ENCODE measurements at places on chromosomes 5 and 9.
A peak's percentile ranks its signal among the peaks of the same experiment; 100 is the strongest.

- DNase-seq = no peak
Observed at GRCh38 chr5:493758-494157, 30.5 kb downstream of the SLC9A3 start.

DNA sequence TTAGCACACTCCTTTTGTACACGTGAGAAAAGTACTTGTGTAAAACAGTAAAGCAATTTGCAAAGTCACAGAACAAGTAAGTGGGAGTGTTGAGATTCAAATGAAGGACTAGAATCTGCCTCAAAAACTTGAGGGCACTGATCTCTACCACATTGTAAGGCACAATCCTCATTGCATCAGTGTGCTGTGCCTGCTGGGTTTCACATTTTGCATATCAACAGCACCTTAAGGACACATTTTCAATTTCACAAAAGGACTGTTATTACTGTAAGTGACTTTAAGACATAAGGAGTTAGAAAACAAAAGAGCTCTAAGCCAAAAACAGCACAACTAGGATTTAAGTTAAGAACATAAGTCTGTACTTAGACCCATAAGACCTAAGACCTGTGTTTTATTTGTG, 44.7 kb upstream of the HK3 start:
- no peak for DNase-seq

GRCh38 chr9:112831281-112831851, 59.3 kb downstream of the SLC46A2 start:
- DNase-seq = no peak

- DNase-seq = no peak
Observed at GRCh38 chr5:139182528-139183296, 15.5 kb downstream of the SIL1 start.

DNA sequence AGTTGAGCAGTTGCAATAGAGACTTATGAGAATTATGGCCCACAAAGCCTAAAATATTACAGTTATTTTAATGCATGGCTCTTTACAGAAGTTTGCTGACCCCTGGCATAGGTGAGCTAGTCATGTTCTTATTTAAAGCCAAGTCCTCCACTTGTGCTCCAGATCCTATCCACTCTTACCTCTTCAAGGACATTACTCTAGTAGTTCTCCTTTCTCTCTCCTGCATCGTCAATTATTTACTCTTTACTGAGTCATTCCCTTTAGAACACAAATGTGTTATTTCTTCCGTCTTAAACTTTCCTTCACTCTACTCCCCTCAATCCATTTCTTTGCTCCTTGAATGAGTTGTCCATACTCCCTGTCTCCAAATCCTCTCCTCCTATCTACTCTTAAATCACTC, 20.6 kb upstream of the TRAF1 start:
- DNase-seq = no peak

GRCh38 chr5:99102073-99102697, 173.4 kb upstream of the CHD1 start:
- no peak for DNase-seq

GRCh38 chr9:128625391-128626146, 31.1 kb downstream of the DYNC2I2 start:
- no peak for DNase-seq

GRCh38 chr5:115379622-115380344, 83.3 kb upstream of the CCDC112 start:
- DNase-seq = peak; percentile 24

DNA sequence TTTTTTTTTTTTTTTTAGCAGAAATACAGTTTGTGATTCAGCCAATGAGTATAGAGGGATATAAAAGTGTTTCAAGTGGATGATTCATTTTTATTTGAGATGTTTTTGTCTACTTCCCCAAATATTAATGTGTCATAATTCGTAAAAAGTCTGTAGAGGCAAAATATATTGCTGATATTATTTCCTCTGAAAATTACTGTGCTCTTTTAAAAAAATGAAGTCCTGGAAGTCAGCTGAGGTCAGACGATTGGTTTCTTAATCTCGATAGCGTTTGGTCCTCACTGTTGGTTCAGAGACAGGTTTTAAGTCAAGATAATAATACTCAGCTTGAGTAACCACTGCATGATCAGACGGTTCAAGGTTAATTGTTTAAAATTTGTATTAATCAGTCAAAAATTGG, 19.5 kb downstream of the IL9 start:
- DNase-seq = no peak

- DNase-seq = no peak
Observed at GRCh38 chr9:136029556-136029955, 65.5 kb downstream of the NACC2 start.

GRCh38 chr5:112614986-112615385, 122.7 kb upstream of the APC start:
- no peak for DNase-seq

DNA sequence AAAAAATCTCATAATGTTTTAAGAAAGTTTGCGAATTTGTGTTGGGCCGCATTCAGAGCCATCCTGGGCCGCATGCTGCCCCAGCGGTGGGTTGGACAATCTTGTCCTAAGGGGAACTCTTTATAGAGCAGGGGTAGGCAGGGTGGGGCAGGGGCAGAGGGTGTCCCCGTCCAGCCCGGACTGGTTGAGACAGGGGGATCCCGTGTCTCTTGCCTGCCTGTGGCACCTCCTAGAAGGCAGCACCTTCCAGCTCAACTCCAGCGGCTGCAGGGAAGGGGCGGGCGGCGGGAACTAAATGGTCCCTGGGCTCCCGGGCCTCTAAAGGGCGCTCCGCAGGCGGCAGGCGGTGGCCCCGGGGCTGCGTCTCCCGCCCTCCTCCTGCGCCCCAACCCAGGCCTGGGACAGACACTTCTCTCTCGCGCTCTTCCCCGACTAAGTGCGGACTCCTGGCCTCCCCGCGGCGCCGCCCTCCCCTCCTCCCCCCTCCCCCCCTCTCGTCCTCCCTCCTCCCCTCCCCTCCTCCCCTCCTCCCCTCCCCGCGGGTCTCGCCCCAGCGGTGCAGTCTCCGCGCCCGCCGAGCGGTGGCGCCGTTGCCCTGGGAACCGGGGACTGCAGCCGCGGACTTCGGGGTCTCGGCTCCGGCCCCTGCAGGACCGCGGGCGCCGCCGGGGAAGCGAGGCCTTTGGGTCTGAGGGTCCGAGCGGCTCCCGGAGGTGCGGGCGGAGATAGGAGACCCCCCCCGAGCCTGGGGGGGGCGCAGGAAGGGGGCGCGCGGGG, 132.6 kb downstream of the MRPL36 start:
- peak; percentile 29 for DNase-seq

DNA sequence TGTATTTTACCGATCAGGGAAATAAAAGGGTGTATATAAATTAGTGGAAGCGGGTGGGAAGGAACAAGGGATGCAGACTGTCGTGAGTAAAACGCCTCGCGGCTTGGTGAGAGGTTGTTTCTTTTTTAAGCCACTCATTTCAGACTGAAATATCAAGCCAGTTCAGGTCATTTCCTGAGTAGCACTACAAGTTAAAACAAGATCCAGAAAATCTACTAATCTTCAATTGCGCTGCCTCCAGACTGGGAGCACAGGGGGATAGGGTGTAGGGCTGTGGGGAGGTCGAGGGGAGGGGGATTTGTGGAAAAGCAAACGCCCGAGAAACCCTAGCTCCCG, 140.8 kb downstream of the TSSK1B start:
- peak; percentile 16 for DNase-seq

GRCh38 chr5:140351609-140352334, 5.4 kb upstream of the HBEGF start:
- DNase-seq = peak; percentile 87

DNA sequence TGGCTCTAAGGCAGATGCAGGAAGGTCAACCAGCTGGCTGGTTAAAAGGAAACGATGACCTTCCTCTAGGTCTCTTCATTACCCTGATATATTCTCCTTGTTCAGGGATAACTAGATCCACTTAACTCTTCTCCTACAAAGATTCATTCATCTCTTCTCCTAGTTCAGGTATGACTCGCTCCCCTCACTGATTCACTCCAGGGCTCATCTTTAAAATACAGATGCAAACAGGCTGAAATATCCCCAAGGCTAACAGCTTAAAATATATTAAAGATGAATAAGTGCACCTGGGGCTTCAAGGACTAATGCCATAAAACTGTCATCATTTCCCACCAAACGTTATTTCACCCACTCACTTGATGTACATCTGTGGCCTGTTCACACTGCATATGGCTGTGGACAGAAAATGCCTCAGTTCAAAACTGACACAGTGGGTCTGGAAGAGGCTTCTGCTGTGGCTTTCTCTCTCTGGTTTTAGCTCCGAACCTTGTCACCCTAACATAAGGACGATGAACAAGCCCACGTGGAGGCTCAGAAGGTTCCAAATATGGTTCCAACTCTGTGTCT, 366.9 kb downstream of the DEPDC1B start:
- DNase-seq = no peak

GRCh38 chr5:123720955-123721354, 209.0 kb downstream of the CSNK1G3 start:
- no peak for DNase-seq

DNA sequence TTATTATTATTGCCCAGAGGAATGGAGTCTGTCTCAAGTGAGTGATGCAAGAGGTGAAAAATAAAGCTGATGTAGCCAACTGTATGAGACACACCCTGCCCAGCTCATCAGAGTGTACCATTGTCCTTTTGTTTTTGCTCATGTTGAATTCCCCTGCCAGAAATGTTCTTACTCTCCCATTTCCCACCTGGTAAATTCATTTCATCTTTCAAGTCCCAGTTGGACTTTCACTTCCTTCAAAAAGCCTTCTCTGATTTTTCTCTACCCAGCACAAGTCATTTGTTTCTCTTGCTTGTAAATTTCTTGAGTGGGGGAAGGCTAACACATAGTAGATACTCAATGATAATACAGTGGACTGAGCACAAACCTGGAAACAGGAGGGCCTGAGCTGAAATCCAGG, 394.5 kb upstream of the ZNF462 start:
- DNase-seq = no peak

GRCh38 chr9:83062651-83063527, at the start of gene RASEF:
TSS of gene RASEF (minus strand) at chr9:83063142. CDS start at chr9:83062867, 275 bp downstream.
- DNase-seq = no peak

- no peak for DNase-seq
Observed at GRCh38 chr5:69252437-69252836, 17.8 kb downstream of the CDK7 start.

GRCh38 chr9:134888603-134889190, 8.1 kb downstream of the FCN2 start:
- DNase-seq = no peak

Measured in CD4-positive, alpha-beta T cell treated with Interleukin-17A for 1 hour (primary cell).